ENCODE measurements at places on chromosomes 2 and 18.

DNA sequence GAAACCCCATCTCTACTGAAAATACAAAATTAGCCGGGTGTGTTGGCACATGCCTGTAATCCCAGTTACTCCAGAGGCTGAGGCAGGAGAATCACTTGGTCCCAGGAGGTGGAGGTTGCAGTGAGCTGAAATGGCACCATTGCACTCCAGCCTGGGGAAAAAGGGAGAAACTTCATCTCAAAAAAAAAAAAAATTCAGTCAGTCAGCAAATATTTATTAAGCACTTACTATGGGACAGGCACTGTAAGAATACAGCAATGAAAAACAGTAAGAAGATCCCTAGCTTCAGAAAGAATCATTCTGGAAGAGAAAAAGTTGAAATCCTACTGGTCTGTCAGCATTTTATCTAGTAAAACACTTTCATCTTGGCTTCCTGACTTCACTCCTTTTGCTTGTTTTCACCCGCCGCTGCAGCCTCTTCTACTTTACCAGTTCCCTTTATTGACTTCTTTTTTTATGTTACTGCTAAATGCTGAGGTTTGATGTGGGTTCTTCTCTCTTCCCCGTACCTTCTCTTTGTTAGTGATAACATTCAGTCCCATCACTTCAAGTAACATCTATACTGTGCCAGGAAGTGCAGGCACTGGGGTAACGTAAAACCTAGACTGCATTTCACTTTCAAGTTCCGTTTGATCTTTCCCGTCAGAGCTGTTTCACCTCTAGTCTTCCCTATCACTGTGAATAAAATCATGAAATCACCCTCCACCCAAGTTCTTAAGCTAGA lies 10.8 kb upstream of the TAF4B start:
- no peak for DNase-seq

DNA sequence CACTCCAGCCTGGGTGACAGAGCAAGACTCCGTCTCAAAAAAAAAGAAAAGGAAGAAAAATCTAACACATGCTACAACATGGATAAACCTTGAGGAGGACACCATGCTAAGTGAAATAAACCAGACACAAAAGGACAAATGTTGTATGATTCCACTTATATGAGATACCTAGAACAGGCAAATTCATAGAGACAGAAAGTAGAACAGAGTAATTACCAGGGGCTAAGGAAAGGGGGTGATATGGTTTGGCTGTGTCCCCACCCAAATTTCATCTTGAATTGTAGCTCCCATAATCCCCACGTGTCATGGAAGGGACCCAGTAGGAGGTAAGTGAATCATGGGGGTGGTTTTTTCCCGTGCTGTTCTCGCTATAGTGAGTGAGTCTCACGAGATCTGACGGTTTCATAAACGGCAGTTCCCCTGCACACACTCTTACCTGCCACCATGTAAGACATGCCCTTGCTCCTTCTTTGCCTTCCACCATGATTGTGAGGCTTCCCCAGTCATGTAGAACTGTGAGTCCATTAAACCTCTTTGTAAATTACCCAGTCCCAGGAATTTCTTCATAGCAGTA lies 91.4 kb upstream of the CABLES1 start:
- DNase-seq, result no peak

GRCh38 chr2:6325616-6326015 lies 540.1 kb downstream of the CMPK2 start:
- no peak for DNase-seq

- DNase-seq, result no peak
Measured at GRCh38 chr2:229612384-229612971, 101.9 kb downstream of the DNER start.

GRCh38 chr2:102114851-102115497 lies 27.6 kb upstream of the IL1R1 start:
- no peak for DNase-seq

GRCh38 chr2:225471482-225471881 lies 72.0 kb downstream of the NYAP2 start:
- DNase-seq, result no peak

DNA sequence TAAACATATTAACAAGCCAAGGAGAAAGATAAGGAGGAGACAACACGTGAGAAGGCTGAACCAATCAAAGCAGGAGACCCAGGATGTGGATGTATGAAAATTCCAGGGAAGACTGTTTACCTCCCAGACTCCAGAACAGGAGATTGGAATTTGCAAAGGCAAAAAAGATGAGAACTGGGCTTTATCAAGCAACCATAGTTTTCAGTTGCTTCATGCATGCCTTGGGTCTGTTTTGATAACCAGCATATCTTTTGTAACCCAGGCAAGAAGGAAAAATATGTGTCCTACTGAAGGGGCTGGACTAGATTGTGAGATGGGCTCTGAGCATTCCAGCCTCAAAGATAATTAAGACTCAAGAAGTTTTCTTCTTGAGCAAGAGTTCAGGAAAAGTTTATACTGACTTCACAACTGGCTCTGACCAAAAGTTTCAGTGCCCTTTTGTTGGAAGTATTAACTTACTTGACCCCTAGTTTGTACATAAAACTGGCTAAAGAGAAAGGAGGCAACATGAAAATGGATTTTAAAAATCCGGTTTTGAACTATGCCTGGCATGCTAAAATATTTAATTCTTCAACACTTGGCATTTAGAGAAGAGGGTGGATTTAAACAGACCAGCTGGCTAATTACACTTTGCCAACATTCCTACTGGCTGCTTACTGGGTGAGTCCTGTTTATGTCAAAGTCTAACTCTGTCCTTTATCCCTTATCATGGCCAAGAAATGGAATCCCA lies 79.3 kb upstream of the CD28 start:
- DNase-seq, result no peak

DNA sequence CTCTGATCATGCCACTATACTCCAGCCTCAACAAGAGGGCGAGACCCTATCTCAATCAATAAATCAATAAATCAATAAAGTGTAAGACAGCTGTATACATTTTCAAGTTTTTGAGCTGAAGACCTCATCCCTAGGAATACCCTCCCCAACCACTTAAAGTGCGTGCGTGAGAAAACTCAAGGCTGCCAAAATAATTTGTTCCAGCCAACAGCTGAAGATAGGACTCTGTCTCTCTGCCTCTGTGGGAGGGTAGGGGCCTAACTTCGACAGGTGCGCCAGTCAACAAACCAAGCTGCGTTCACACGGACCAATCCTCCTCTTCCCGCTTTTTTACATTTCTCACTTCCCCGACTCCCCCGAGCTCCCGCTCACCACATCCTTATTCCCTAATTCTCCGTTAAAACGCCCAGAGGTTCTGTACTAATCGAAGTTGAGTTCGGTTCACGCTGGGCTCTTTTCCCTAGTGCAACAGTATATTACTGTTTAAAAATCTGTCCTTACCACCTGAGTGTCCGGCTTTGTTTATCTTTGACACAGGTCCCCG lies 618 bp downstream of the POLR2D start:
- no peak for DNase-seq

- DNase-seq, result no peak
Measured at GRCh38 chr2:3739313-3739712, 35.9 kb downstream of the DCDC2C start.

DNA sequence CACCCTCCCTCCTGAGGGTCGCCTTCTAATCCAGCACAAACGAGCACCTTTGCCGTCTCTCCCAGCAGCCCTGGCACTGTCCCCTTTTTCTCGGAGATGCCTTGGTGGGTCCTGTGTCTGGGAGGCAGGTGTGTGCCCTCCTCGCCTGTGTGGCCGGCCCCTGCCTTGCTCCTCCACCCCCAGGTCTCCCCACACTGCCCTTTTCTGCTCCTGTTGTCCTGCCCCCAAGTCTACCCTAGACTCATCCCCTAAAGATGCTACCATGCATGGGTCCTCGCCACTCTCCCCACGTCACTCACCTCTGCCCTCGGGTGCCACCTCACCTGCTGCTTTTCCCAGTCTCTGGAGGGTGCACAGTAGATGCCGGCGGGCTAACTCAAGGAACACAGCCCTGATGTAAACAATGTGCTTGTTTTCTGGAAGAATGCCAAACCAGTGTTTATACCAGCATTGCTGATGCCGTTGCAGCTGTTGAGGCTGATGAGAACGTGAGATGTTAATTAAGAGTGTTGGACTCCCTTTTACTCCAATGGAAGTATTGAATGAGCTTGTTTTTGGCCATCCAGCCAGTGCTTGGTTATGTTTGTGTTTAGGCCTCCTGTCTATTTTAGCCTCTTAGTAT lies 223.1 kb downstream of the AGAP1 start:
- no peak for DNase-seq

GRCh38 chr2:146847846-146848245 lies 997.0 kb upstream of the ACVR2A start:
- no peak for DNase-seq

DNA sequence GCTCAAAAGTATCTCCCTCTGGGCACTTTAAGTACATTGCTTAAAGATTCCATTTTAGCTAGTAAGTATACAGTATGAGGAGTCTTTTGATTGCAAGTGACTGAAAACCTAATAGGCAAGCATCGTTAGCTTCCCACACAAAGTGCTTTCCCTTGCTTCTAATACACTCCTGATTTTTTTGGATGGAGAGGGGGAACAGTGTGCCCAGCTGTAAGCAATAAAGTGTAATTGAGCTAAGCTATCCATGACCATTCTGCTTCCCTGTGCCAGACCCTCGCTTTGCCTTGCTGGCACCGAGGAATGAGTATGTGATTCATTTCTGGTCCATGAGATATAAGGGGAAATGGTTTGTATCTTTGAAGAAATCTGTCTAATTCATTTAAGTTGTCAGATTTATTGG lies 3.8 kb upstream of the ZNF24 start:
- DNase-seq, result no peak

DNA sequence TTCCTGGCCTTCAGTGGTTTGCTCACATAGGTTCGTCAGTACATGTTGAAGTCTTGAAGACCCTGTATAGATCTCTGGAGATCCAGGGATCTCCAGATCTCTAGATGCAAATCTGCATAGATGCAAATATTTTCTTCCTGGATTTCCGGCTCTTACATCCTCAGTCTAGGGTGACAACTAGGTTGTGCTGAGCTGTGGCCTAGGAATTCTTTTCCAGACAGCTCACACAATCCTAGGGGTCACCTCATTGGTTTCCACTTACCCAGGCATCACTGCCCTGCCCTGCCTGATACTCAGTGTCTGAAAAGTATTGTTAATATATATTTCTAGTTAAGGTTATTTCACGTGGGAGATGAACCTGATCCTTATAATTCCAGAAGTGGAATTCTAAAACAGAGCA lies 105.1 kb upstream of the TTC27 start:
- DNase-seq, result no peak

DNA sequence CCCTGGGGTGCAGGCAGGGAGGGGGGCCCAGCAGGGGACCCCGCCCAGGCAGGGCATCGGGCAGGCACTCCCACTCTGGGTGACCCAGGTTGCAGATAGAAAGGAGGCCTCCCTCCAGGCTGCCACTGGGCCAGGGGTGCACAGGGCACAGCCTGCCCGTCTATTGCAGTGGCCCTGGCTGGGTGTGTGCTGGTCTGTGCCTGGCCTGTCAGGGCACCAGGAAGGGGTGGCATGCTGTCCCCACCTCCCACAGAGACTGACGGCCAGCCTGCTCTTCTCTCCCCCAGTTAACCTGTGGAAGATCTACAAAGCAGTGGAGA lies 12.9 kb downstream of the ARID5A start:
- no peak for DNase-seq

DNA sequence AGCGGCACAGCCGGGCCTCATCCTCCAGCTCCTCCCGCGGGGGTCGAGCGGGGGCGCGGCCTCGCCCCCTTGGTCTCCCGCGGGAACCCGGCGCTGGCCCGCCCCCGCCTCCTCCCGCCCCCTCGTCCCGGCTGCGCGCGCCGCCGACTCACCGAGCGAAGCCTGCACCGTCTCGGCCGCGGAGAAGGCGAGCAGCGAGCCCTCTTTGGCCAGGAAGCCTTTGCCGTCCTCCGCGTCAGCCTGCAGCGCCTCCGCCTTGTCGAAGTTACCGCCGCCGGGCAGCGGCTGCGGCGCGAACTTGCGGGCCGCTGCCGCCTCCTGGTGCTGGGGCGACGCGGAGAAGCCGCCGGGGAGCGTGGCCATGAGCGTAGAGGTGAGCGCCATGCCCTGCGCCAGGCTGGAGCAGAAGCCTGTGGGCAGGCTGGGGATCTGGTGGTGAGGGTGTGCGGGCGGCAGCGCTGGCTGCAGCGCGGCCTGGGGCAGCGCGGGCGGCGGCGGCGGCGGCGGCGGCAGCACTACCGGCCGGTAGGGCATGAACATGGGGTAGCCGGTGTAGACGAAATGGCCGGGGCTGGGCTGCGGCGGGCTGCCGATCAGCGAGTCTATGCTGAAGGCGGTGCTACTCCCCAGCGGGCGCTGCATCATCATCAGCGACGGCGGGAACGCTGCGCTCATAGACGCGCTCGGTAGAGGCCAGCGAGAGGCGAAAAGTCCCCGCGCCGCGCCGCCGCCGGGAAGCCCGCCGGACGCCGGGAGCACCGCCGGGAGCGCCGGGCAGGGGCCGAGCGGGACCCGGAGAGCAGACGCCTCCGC lies 683 bp downstream of the GBX2 start:
- DNase-seq, result no peak

- DNase-seq, result no peak
Measured at GRCh38 chr2:233999182-233999581, 51.3 kb upstream of the SPP2 start.

DNA sequence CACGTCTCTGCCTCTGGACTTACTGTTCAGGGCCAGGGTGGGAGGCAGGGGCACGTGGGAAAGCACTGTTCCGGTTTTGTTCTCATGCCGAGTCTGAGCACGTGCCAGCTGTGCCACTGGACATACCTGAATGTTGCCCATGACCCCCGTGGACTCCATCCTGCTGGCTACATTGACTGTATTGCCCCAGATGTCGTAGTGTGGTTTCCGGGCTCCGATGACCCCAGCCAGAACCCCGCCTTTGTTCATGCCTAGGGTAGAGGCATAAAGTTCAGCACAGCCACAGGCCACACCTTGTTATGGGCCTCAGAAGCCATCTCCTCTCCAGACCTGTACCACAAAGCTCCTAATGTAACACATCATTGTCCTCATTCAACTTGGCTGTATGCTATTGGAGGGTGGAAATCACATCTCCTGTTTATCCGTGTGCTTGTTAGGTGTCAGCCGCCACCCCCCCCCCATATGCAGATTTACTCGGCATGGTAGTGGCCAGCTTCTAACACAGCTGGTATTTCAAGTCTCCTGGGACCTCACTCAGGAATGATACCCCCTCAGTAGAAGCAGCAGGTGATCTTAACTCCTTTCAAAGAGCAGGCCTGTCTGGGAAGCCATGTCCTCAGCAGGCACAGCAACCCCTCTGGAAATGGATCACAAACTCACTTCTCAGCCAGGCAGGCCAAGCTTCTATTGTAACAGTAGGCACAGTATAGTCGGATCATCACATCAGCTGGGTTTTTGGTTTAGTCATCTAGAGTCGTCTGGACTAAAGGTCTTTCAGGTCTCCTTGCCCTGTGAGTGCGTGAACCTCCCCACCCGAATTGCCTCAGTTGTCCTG lies 27.6 kb downstream of the CENPO start:
- no peak for DNase-seq

- DNase-seq, result no peak
Measured at GRCh38 chr2:217065695-217066405, 206.0 kb upstream of the TNP1 start.

All from cortex of kidney (tissue), 1 donor.